ENCODE measurements at places on chromosomes 6 and 20.

- DNase-seq, result no peak
These were observed 597.5 kb upstream of the JAG1 start for GRCh38 chr20:11271319-11271718.

- no peak for DNase-seq
These were observed 6.9 kb upstream of the OCSTAMP start for GRCh38 chr20:46557231-46557956.

GRCh38 chr6:169285165-169285564 lies 31.5 kb upstream of the THBS2 start:
- no peak for DNase-seq

DNA sequence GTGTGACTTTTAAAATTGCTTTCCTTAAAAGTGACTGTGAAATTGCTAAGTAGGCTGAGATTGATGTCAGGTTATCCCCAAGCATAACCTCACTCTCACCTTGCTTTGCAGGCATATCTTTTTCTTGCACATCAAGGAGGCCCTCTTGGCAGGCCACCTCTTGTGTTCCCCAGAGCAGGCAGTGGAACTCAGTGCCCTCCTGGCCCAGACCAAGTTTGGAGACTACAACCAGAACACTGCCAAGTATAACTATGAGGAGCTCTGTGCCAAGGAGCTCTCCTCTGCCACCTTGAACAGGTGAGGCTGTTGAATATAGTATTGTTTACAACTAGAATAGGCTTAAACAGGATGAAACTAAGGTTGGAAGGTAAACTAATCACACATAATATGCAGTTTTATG lies 12.6 kb downstream of the MYLIP start:
- DNase-seq, result no peak

DNA sequence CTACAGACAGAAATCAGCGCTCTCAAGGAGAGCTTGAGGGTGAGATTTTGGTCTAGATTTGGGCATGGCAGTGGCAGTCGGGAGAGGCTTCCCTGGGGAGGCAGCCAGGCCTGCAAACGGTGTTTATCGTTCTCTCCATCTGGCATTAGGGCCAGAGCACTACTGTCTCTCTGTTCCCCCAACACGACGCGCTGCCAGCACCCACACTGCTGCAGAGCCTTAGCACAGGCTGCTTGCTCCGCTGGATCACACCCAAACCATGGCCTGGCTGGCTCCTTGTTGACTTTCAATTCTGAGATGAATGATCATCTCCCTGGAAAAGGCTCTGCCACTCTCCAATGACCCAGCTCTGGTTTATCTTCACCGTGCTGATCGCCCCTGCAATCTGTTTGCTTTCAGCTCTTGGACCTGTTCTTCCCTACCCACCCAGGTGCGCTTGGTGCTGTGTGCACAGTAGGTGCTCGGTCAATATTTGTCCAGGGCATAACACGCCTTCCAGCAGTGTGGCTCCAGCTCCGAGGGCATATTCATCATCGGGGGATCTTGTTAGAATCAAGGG lies 106.1 kb downstream of the TFAP2C start:
- no peak for DNase-seq

- no peak for DNase-seq
These were observed 128.1 kb downstream of the CEBPB start for GRCh38 chr20:50318710-50319109.

GRCh38 chr6:88135578-88136114 lies 30.5 kb downstream of the CNR1 start:
- no peak for DNase-seq

GRCh38 chr6:2147766-2148448 lies 97.5 kb downstream of the GMDS start:
- no peak for DNase-seq

- DNase-seq, result no peak
These were observed 975 bp upstream of the PPT2 start for GRCh38 chr6:32152769-32153563.

DNA sequence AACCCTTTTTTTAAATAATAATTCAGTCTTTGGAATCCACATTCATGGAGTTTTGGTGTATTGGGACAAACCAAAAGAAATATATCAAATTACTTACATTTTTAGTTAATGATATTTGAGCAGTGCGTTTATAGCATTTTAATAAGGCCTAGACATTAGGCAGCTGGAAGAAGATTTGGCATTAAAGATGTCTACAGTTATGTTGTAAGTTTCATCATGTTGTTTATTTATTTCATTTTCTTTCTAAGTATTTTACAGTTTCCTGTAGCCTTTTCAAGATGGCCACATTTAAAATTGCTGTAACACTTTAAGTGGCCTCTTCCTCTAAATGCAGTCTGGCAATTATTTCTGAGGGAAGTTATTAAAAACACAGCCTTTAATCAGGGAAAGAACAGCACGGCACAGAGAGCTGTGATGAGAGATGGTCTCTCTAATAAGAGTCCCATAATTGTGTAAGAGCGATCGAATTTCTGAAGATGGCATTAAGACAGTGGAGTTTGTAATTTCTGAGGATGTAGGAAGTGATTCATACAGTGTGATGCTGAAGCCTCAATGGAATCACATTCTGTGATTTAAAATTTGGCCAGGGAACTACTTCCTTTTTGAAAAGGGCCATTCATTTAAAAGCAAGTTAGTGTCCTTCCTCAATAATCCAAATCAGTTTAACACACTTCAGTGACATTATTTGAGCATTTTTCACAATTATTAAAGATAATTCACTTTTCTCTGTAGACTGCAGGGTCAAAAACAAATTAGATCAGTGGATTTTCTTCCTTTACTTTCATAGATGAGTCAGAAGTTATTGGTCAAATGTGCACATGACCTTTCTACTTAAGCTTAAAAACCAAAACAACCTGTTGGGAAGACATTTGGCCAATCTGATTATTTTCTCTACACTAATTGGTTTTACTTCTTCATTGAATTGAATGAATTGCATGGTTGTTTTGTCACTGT lies 52.4 kb upstream of the EDN3 start:
- no peak for DNase-seq

DNA sequence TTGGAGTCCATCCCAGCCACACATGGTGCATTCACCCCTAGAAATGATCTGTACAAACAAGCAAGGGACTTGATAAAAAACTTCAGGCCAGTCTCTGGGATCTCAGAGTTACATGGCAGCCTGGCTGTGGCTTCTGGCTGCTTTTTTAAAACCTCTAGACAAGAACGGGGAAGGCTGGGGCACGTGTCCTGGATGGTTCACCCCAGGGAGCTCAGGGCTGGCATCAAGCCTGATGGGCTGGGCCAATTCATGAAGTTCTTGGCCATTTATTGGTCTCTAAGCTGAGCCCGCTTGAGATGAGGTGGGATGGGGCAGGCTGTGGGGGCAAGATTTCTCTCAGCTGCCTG lies 10.4 kb upstream of the ZFAND3 start:
- DNase-seq, result no peak

GRCh38 chr6:109498936-109499335 lies 15.9 kb upstream of the ZBTB24 start:
- no peak for DNase-seq

GRCh38 chr6:151186804-151187330 lies 52.9 kb upstream of the AKAP12 start:
- DNase-seq, result no peak

DNA sequence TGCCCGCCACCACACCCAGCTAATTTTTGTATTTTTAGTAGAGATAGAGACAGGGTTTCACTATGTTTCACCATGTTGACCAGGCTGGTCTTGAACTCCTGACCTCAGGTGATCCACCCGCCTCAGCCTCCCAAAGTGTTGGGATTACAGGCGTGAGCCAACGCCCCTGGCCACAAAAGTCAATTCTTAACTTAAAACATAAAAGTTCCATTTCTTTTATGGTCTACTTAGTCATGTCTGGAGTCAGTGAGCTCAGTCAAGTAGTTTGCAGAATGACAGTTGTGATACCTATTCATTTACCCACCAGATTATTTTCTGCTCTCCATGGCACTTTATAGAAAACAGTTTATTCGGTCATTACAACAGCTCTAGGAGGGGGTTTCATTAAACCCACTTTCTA lies 103.1 kb upstream of the ESR1 start:
- no peak for DNase-seq

- DNase-seq, result no peak
These were observed 157.0 kb downstream of the GJA1 start for GRCh38 chr6:121592261-121592935.

DNA sequence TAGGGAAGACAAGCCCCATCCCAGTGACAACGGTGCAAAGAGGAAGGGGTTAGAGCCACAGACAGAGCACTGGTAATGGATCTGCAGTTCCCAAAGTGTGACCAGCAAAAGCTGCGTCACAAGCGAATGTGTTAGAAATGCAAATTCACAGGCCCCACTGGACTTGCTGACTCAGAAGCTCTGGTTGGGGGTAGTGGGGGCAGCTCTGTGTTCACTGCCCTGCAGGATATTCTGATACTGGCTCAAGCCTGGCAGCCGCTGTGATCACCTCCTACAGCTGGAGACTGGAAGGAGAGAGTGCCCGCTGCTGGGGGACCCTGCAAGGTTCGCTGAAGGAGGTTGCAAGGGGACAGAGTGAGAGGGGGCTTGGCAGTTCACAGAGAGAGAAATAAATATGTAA lies 179.7 kb upstream of the CDH4 start:
- DNase-seq, result no peak

DNA sequence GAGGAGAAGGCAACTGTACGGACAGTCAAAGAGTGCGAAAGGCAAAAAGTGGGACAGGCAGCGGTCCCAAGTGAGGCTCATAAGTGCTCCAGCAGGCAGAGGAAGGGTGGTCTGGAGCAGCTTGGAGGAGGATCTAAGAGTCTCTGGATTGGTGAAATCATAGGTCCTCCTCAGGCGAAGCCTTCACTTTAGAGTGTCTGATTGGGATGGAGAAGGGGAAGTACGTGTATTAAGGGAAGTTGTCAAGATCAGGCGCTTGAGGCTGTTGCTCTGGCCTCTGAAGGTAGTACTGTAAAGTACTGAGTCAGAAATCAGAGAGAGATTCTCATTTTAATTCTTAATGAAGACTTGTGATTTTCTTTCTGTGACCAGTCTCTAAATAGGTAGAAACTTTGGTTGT lies 185.6 kb downstream of the KIF16B start:
- DNase-seq, result no peak

- no peak for DNase-seq
These were observed 113.7 kb upstream of the DTNBP1 start for GRCh38 chr6:15776458-15776980.

- DNase-seq, result no peak
These were observed 32.5 kb upstream of the PRND start for GRCh38 chr20:4689220-4689619.

GRCh38 chr20:58651559-58651945 lies 469 bp downstream of the STX16 start:
- no peak for DNase-seq

DNA sequence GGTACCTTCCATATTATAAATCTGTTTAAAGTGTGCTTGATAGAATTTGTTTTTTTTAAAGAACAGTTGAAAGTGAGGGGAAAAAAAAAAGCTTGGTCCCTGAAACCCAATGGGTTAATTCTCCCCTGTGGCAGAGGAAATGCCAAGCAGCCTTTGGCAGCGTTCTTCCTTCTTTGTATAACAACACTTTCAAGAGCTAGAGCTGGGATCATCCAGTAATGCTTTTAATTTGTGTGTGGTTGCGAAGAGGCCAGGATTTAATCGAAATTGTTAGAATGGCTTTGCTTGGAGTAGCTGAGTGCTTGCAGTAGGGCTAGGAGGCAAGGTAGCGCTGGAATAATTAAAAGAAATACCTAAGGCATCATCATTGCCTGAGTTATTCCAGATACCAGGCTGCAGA lies 692.0 kb downstream of the DHX35 start:
- DNase-seq, result no peak

All from esophagus squamous epithelium (tissue), 5 donors.